Fibroblast of skin of left biceps (primary cell): ENCODE measurements at places on chromosomes 11 and 22.

DNA sequence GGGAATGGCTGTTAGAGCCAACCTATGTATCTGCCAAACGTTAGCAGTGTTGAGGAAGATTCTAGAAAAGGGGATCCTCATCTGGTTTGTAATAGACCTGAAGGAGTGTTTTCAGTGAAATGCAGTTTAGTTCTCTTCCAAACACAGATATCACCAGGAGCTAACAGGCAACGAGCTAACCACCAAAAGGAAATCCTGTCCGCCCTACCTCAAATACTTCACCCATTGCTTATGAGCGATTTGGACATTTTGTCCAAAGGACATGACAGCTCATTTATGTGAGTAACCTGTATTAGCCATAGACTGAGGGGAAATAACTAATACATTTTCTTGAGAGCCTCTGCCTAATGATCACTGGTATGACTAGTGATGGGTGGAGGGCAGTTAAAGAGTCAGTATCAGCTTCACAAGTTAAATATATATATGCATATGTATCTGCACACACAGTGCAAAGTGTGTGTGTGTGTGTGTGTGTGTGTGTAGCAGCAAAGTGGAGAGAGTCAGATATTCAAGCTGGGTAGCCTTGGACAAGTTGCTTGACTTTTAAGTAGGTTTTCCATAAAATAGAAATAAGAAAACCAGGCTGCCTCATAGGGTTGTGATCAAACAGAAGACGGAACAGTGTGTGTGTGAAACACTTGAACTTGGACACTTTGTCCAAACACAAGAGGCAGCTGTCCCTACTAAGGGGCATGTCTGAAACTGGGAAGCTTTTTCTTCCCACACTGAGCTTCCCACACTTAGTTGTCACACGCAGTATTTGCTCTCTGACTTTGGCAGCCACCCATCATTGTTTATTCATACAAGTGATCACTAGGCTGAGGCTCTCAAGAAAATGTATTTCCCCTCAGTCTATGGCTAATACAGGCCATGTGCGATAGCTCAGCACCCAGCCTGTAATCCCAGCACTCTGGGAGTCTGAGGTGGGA lies 940 bp upstream of the C11orf91 start:
- DNase-seq = no peak

GRCh38 chr11:117454564-117454917 lies 126.9 kb downstream of the CEP164 start:
- DNase-seq = no peak

DNA sequence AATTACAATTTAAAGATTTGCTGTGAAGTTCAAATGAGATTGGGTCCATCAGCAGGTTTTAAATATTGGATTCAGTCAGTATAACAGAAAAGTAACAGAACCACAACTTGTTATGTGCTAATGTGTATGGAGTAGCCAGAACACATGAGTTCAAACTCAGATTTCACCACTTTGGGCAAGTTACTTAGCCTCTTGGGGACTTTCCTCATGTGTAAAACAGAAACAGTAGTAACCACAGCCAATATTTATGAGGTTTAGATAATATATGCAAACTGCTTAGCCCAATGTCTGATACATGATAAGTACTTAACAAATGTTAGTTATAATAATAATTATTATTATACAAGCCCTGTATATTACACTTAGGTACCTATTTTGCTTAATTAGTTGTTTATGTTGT lies 21.8 kb upstream of the SLC5A12 start:
- no peak for DNase-seq

- no peak for DNase-seq
These were observed 1.8 kb upstream of the TALDO1 start for GRCh38 chr11:745428-745827.

DNA sequence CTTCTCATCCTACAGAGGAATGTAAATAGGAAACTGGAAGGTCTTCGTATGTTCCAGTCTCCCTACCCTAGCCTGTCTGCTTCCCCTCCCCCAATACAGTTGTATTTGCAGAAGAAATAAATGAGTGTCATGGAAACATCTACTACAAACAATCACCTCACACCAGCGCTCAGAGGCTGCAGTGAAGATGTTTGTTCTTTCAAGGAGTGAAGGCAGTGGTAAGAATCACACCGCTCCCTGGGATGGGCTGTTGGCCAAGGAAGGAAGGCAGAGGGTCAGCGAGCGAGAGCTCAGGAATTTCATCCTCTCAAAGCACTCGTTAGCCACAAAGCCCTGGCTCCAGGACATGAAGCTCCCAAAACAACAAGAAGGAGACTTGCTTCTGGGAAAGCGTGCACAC lies 1.1 kb upstream of the IGSF9B start:
- no peak for DNase-seq

GRCh38 chr11:112961751-112962578 lies 745 bp downstream of the NCAM1 start:
- no peak for DNase-seq

DNA sequence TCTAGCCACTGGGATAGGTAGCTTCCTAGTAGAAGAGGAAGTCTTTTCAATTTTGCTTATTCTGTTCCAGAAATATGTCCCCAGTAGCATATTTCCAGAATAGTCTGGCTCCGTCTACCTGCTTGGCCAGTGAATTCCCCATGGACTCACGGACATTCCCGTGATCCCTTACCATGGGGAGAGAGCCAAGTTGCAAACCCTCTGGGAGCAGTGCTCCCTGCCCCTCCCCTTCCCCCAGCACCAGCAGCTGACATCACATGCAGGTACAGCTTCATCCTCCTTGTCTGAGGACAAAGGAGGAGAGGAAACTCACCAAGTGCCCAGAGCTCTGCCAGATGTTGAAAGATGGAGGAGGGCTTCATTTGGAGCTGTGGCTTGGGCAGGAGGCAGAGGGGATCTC lies 61.2 kb downstream of the GRAMD1B start:
- no peak for DNase-seq

- DNase-seq = no peak
These were observed 60.9 kb downstream of the PACS1 start for GRCh38 chr11:66130978-66131377.

DNA sequence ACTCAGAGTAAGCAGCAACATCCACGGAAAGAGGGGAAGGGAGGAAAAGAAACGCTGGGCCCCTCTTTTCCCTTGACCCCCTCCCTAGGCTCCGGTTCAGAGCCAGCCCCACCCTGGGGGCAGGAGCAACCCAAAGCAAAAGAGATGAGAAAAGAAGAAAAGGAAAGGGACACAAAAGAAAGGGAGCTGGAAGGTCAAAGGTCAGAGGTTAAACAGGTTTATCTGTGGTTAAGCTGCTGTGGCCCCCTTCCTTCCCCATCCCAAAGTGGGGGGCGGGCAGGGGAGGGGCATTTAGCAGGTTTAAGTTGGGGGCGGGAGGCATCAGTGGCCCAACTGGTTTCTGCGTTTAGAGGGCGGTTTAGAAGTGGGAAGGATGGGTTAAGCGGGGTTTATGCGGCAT lies 35.6 kb downstream of the SLC22A12 start:
- no peak for DNase-seq

DNA sequence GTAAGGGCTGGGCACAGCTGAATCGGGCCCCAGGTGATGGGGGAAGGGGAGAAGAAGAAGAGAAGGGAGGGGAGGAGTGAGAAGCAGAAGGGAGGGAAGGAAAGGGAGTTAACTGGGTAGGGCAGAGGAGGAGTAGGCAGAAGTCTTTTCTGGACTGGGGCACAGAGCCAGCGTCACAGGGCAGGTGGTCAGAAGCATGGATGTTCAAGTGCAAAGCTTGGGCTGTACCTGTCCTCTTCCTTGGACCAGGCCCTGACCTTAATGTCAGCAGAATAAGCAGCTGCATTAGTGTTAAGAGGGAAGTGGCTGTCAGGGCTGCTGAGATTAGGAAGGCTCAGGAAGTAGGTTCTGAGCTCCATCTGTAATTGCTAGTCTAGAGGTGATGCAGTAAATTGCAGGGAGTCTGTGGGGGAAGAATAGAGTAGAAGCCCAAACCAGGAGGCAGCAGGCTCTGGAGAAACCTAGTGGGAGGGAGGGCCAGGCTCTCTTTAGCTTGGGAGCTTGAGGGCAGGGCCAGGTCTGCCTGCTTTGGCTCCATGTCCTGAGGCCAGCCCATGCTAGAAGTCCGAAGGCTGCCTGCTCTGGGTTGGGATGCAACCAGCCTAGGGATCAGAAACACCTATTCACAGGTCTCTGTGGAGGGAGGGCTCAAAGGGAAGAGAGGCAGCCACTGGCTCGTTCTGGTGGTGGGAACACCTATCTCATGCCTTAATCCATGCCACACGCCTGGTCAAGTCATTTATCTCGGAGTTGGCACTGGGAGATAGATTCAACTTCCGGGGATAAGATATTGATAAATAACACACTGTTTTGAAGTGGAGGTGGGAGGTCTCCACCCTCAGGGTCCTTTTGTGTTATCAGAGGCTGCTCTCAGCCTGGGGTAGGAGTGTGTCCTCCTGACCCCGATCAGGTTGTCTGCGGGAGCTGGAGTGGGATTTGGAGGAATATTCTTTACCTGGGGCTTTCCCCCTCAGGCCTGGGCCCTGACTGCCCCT lies 1.7 kb upstream of the UCP3 start:
- DNase-seq = no peak
